Stromal cell of bone marrow (primary cell): ENCODE measurements at places on chromosomes 3 and 15.

DNA sequence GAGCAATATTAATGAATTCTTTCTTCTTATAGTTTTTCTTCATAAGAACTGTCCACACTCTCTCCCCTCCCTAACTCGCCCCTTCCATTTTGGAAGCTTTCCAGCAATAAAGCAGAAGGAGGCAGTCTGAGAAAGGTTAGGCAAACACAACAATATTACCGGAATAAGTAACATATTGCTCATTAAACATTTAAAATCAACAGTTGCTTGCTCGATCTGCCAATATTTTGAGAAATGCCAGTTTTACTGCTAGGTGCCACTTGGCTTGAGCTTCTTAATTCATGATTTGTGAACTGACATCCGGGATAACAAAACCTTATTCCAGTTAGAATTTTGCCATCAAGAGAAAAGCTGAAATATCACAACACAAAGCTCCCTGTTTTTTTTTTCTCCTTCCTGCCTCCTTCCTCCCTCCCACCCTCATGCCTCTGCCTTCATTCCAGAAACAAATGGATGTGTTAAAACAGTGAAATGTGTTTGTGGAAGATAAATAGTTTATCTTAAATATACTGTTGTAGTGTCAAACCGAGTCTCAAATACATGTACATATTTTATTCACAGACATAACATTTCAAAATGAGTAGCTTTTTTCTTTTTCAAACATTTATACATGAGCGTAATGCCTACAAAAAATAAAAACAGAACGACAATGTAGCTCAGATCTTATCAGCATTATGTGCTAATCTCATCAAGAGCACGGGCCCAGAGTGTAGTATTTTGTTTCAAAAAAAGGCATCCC lies 253.7 kb downstream of the GAP43 start:
- no peak for DNase-seq

GRCh38 chr3:58463181-58463941 lies 28.5 kb upstream of the KCTD6 start:
- peak; percentile 76 for DNase-seq

DNA sequence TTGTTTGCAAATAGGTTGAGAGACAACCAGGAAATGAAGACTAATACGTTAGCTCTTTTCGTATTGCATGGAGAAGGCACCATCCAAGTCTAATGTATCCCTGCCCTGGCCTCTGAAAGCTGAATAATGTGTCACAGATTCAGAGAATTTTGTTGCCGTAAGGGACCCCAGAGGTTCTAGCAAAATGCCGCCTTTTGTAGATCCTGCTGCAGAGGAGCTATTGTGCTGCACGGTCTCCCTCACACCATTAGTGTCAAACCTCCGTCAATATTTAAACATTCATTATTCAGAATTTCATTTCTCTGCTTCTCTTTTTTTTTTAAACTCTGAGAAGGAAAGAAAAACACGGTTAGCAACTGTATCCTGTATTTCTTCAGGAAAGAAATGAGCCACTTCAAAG lies 238.7 kb downstream of the EPHB1 start:
- no peak for DNase-seq

GRCh38 chr3:44983484-44983941 lies 7.5 kb downstream of the EXOSC7 start:
- DNase-seq = no peak

DNA sequence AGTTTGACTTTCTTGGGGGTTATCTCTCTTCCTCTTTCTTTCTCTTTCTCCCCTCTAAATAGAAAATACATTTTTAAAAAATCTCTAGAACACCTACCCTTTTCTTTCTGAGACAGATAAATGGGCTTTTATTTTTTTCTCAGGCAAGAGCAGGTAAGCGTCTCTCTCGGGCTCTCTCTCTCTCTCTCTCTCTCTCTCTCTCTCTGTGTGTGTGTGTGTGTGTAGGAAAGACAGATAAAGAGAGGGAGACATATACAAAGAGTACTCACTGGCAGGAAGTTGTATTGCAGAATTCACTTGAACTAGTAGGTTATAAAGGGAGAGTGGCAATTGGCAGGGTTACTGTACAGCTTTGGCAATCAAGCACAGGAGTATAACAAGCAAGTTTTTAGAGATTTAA lies 118.1 kb upstream of the LSAMP start:
- DNase-seq = no peak

GRCh38 chr3:157979022-157979421 lies 127.2 kb downstream of the SHOX2 start:
- no peak for DNase-seq

- no peak for DNase-seq
These were observed 101.1 kb upstream of the THRB start for GRCh38 chr3:24595796-24596195.

- no peak for DNase-seq
These were observed 353.0 kb upstream of the RORA start for GRCh38 chr15:61582092-61582491.

- DNase-seq = no peak
These were observed 50.4 kb downstream of the RFTN1 start for GRCh38 chr3:16463119-16463518.

DNA sequence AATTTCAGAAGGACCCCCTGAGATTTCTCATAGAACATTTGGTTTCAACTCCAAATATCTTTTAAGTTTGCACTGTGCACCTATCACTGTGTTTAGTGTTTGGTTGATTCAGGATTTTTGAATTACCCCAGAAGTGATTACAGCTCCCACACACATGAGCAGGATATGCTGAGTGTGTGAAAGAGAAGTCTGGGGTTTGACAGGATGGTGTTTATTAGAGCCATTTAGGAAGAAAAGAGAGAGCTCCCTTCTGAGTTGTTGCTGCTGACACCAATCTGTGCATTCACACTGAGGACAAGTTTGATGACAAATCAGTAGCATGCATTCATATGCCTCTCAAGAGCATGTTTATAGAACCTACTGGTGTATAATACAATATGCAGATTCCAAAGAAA lies 118.1 kb downstream of the RPL22L1 start:
- DNase-seq = no peak
